ENCODE measurements at places on chromosomes 2 and 18.
A peak's percentile ranks its signal among the peaks of the same experiment; 100 is the strongest.

DNA sequence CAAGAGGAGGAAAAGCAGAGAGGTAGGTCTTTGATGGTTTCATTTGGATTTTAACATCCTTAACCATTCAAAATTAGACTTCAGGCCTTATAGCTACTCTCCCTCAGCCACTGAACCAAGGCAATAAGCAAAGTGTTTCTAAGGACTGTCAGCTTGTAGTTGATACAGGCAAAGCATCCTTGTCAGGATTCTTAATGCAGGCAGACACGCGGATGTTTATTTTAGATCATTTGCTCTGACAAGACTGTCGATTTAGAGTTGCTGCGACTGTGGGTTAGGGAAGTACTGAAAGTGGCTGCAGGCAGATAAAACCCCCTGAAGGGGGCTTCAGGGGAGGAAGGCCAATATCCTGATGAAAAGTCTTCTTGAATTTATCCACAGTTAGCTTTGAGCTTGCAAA is 46.6 kb downstream of the CDH20 start:
- no peak for DNase-seq

GRCh38 chr2:171592036-171592555 is 69.8 kb downstream of the CYBRD1 start:
- no peak for DNase-seq

GRCh38 chr2:6913415-6914157 is 3.6 kb upstream of the RNF144A start:
- peak; percentile 7 for DNase-seq

DNA sequence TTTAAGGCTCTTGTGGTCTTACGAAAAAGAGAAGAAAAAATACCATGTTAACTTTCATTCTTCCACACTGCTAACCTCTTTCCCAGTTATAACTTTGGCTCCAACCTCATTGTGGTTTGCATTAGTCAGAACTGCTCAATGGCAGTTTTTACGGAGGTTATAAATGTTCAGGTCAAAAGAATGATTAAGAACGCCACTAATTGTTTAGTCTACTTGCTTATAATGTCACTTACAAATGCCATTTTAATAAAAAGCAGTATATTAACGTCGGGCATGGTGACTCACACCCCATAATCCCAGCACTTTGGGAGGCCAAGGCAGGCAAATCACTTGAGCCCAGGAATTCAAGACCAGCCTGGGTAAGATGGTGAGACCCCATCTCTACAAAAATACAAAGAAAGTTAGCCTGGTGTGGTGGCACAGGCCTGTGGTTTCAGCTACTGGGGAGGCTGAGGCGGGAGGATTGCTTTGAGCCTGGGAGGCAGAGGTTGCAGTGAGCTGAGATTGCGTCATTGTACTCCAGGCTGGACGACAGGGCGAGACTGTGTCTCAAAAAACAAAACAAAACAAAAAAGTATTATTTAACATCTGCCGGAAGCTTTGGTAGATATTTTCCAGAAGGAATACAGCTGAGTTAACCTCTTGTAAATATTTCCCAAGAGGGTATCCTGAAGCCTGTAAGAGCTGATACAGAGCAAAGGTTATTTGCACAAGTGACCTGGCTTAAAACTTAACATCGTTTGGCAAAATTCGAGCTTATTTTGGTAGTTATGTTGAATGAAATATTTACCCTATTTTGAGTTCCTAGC is 5.1 kb downstream of the AGPS start:
- no peak for DNase-seq

DNA sequence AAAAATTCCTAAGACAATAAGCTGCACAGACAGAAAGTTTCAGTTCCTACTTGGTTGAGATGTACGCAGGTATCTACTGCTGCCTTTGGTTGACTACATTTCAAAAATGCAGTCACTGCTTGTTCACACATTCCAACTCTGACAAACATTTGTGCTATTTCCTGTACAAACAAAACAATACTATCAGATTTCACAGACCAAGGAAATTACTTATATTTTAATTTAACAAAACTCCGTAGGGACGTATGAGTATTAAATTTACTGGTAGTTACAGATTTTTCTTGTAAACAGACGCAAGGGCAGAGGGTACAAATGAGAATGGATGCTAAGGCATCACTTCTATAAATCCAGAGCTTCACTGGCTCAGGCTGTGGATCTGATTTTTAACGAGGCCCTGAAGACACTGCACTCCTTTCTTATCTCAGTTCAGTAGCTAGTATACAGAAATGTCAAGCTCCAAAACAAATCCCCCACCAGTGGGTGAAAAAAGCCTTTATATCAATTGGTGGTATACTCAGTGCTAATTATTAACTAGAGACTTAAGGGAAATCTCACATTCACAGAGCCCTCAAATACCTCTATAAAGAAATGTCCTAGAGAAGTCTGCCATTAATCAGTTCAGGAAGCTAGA is 31.7 kb upstream of the TTC32 start:
- no peak for DNase-seq

- no peak for DNase-seq
Measured at GRCh38 chr2:8086357-8086756, 595.5 kb upstream of the ID2 start.

DNA sequence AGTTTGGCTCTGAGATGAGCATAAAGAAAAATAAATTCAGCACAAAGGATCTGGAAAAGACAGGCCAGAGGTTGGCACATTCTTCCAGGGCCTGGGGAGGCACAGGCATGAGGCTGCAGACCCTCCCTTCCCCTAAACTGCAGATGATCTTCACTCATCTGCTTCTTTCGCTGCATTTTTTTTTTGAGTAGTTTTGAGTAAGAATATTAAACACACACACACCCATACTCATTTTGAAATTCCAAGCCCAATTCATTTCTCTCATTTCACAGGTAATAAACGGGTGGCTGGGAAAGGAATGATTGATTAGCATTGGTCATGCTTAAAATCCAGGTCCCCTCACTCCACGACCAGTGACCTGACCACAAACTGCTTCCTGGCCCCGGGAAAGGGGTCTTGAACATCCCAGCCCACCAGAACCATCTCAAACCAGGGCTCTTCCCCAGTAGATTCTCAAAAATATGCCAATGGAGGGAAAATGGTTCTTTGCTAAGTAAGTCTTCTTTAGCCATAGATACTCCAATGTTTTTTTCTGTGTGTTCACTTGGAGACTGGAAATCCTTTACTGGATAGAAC is 219.6 kb downstream of the ANAPC1 start:
- DNase-seq, result no peak

DNA sequence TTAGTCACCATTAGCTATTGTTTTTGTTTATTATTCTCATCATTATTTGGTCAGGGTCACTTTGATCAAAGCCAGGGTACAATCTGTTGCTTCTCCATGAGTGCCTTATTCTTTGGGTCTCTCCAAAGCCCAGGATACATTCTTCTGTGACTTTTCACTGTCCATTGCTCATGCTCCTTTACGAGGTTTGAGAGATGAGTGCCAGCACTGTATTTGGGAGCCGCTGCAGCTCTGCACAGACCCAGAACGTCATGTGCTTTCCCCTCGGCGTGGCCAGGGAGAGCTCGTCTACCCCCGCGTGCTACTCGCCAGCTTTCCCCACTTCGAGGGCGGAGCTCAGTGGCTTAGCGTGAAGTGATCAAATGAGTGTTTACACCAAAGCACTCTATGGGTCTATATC is 123.7 kb downstream of the COL6A3 start:
- DNase-seq, result no peak

- DNase-seq, result no peak
Measured at GRCh38 chr18:56330366-56331110, 307.9 kb downstream of the TXNL1 start.

DNA sequence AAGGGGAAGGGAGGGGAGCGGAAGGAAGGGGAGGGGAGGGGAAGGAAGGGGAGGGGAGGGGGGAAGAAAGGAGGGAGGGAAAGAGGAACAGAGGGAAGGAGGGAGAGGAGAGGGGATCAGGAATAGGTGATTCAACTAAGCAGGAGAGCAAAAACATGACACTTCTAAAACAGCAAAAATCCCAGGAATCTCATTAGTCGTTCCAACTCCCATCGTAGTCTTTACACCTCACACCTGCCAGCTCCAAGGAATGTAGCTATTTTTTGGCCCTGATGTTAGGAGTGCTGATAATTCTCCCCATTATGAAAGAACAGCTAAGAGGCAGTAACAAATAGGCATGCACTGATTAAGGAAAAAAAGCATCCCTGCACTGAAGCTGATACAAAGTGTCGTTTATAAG is 709.9 kb upstream of the PKDCC start:
- no peak for DNase-seq

GRCh38 chr2:11514081-11514730 is 19.6 kb upstream of the GREB1 start:
- no peak for DNase-seq

GRCh38 chr2:55239656-55240222 is 7.3 kb downstream of the RPS27A start:
- DNase-seq, result no peak

GRCh38 chr2:168751104-168751740 is 51.2 kb upstream of the NOSTRIN start:
- DNase-seq, result peak; percentile 81

GRCh38 chr2:9276901-9277451 is 70.4 kb downstream of the ASAP2 start:
- no peak for DNase-seq

GRCh38 chr18:9714266-9715087 is 6.4 kb downstream of the RAB31 start:
- DNase-seq, result no peak

GRCh38 chr2:97997784-97998392 is 2.1 kb upstream of the TMEM131 start:
- DNase-seq, result no peak

GRCh38 chr18:21914739-21915319 is 174.2 kb downstream of the MIB1 start:
- no peak for DNase-seq

DNA sequence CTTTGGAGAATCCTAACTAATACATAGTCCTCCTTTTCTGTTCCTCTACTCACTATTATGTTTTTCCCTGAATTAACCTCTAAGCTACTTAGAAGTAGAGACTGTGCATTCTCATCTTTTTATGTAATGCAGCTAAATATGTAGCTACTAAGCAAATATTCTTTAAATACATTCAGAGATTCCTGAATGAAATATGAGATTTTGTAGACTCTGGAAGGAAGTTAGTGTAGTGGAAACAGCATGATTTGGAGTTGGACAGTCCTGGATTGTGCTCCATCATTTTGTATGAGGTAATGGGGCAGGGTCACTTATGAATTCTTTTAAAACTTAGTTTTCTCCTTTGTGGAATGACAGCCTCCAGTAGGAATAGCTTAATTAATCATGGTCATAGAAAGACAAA is 24.7 kb upstream of the NT5C1B start:
- no peak for DNase-seq

DNA sequence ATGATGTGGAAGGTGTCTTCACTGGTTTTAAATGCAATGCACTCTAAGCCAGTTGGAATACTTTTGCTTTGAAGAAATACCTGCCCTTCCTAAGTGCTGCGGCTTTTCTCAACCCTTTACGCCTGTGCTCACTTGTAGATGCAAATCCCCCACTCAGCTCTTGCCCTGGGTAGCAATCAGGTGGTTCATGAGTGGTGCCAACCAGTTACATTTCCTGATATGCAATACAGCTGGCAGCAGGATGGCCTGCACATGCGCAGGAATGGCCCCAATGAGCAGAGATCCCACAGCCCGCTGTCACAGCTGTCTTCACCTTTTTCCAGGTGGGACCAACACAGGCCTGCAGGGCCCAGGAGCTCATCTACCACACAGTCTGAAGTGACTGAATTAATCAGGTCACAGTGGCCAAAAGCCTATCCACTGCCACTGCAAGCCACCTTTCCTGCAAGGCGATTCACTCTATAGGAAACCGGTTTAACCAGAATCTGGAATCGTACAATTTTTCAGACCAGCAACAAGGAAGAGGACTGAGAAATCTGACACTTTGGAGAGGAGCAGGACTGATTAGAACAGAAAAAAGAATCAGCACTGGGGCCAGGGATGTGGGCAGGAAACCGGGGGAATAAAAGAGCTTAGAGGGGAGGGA is 247.8 kb downstream of the MYT1L start:
- no peak for DNase-seq

DNA sequence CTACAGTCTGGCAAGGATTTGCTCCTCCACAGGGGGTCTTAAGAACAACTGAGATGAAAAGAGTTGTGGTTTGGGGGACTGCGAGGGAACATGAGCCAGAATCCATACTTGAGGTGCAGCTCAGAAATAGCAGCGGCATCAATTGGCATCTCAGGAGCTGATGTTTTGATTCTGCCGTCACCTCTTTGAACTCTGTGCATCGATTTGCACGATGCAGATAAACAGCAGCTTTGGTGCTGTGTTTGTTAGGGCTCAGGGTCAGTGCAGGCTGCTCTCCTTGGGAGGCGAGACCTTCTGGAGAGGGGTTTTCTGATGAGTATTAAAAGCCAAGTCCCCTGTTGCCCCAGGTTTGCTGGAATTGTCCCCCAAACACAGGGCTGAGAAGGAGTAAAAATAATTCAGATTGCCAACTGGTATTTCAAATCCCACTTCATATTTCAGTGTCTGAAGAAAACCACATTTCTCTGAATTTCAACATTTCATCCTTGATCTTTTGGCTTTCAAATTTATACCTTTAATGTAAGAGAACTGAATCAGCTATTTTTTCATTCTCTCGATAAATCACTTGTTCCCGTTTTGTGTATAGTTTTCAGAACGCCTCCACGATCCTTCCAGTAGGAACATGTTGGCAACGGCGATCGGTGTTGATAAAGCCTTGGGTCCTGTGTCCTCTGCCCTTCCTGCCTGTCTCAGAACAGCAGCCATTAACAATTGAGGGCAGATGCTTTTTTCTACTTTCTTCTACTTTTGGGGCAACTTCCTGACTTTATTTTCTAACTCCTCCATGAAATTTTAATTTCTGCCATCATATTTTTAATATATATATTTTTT is 65.0 kb downstream of the RAB31 start:
- DNase-seq, result no peak

DNA sequence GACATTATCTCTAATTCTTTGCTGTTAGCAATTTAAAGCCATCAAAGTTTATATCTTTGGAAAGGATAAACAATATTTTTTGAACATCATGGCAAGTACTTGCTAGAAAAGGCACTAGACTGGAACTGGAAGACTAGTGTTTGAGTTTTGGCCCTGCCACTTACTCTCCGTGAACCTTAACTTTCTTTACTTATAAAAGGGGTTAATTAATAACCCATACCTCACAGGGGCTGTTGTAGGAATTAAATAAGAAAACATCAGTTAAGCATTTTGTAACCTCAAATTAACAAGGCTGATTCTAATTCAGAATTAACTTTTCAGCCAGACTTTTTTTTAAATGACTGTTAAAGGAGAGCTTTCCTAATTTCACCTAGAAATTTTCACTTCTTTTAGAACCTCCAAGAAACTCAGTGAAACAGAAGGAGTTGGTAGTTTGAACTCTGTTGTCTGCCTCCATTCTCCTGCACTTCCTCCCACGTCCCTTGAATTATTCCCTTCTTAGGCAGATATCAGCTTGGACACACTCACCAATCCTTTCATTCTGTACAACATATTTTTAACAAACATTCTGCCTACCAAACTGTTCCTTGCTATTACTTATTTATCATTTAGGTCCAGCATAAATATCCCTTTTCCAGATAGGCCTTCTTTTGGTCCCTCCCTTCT is 79.5 kb downstream of the COX7A2L start:
- no peak for DNase-seq

Data from T-helper 2 cell (primary cell).